Activated CD4-positive, CD25-positive, alpha-beta regulatory T cell treated with anti-CD3 and anti-CD28 coated beads, Interleukin-2, amount 50 U/mL, for 24 hours (primary cell): ENCODE measurements at places on chromosomes 11 and 22.

DNA sequence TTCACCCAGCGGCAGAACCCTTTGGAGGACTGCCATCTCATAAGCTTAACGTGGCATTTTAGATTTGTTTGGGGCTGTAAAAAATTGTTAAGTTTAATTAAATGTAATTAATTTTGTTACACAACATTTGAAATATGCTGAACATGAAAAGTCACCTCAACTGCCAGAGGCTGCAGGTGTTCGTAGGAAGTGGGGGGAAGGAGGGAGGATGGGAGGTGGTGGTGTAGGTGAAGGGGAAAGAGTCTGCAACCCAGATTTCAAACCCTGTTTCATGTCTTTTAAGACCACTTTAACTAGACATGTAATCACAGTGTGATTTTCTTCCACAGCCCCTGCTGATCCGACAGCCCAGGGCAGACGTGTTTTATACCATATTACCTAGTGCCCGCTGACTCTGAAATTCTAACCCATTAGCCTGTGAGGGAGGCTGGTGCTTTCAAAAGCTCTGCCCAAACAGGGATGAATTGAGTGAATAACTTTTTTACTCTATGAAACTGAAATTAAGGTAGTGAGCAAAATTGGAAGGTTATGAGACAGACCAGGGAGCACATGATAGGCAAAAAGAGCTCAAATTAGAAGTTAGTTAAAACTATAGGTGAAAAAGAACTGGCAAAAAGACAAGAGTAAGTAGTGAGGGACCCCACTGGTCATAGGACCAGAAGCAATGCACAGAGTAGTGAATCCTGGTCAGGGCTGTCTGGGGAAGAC, 279.8 kb downstream of the DDX10 start:
- no peak for ATAC-seq

GRCh38 chr11:74671520-74672196, 59.6 kb downstream of the CHRDL2 start:
- no peak for ATAC-seq

DNA sequence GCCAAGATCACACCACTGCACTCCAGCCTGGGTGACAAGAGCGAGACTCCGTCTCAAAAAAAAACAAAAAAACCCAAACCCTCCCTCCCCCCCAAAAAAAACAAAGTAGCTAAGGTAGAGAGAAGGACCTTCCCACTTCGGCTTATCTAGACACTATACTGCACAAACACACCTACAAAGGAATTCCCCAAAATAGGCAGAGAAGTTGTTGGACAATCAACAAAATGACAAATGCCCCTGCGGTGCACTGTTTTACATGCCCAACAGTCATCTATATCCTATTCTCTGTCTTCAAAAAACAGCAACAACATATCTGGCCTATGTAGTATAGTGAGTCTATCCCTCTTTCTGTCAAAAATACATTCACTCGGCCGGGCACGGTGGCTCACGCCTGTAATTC, 6.6 kb upstream of the DPF2 start:
- ATAC-seq = no peak

GRCh38 chr11:28701760-28702449, 593.7 kb downstream of the METTL15 start:
- ATAC-seq = no peak

GRCh38 chr11:91394727-91395414, 829.7 kb upstream of the FAT3 start:
- ATAC-seq = no peak
